ENCODE measurements at places on chromosomes 7 and 10. TPM values are rescaled to one million over a fixed set of nuclear protein-coding genes. Genes with fewer than 3 reads are reported as not detected.

WDR86 gene
- 6.8 TPM for total RNA-seq

SLC26A3 gene
- total RNA-seq, result not detected

LFNG gene
- 3.7 TPM for total RNA-seq

NUDT13 gene
- total RNA-seq, result 3.9 TPM

PLXNA4 gene
- 2.9 TPM for total RNA-seq

KCNH2 gene
- 5.3 TPM for total RNA-seq

LAMB1 gene
- 82.3 TPM for total RNA-seq

GRCh38 chr7:16060502-16060901 lies 360.8 kb downstream of the CRPPA start:
- no peak for DNase-seq

DNA sequence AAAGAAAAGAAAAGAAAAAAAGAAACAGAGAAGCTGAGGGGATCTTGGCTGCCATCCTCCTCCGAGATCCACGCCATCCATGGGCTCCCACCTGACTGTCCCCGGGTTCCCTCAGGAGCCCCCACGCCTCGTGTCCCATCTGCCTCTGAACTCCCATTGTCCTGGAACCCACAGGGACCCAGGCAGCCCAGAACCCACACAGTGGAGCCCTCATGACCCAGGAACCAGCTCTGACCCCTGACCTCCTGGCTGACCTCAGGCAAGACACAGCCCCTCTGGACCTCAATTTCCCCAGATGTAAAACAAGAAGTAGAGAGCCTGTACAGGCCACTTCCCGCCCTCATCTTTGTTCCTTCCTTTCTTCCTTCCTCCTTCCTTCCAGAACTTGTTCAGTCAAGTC lies 40.4 kb downstream of the RASGEF1A start:
- no peak for DNase-seq

- no peak for DNase-seq
Observed at GRCh38 chr7:131346885-131347592, 19.4 kb downstream of the MKLN1 start.

DNA sequence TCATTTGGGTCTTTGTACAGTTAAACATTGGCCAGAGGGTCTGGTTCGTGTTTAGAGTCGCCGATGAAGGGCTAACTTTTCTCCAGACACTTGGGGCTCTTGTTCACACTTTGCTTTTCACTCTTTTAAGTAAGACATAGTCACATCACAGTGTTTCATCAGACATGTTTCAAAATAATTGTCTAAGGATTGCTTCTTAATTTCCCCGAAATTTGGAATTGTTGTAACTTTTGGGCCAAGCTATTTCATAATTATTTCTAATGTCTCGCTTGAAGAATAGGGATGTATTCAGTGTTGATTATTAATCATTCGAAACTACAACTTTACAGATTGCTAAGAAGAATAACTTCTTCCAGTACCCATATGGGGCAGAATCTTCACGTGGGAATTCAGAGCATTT lies 92.8 kb downstream of the TCF7L2 start:
- no peak for DNase-seq

DNA sequence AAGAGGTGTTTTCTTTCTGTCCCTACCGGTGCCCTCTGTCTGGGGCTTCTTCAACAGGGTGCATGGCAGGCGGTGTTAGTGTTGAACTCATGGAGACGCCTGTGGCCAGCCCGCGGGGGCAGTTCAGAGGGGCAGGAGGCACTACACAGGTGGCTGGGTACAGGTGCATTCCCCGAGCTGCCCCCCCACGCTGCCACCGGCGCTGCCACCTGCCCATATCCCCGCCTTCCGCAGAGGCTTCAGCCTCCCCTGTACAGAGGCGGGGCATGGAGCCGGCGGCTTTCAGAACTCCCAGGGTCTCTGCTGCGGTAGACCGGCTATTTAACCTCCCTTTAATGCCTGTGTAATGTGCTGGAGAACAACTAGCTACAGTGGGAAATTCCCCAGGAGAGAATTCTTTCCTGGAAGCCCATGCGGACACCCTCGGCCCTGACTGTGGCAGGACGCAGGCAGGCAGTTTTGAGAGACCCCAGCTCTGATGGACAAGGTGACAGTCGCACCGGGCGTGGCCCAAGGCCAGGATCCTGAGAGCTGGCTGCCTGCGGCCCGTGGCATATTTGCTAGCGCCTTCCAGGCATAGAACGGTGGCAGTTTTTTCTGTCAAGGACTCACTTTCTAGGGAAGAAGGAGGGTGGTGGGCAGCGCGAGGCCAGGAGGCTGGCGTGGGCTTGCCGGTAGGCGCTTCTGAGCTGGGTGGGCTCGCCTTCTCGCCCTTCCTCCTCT lies 53.7 kb upstream of the ZNF32 start:
- no peak for DNase-seq

- DNase-seq, result no peak
Observed at GRCh38 chr10:60549686-60550085, 160.0 kb upstream of the ANK3 start.

DNA sequence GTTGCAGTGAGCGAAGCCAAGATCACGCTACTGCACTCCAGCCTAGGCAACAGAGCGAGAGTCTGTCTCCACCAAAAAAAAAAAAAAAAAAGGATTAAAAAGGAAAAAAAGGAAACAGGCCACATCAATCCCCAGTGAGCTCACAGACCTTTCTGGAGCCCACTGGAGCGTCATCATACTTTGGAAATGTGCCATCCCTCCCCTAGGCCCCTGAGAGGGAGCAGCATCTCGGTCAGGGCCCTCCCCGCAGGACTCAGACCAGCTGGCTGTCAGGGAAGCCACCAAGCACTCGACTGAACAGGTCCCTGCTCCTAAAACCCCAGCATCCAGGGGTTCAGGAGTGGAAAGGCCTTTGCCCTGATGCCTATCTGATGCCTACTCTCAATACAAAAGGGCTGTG lies 97.9 kb upstream of the SH2B2 start:
- DNase-seq, result no peak

DNA sequence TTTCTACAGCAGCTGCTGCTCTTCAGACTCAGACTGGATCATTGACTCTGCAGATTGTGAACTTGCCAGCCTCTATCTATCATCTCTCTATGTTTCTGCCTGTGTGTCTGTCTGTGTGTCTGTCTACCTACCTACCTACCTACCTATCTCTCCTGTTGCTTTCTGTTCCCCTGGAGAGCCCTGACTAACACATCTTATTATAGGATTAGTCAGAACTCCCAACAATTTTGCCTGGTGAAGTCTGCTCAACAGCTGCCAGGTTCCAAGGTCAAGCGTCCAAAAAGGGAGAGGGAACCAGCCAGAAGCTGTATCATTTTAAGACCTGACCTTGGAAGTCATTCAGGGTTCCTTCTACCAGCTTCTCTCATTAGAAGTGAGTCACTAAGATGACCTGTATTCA lies 579.0 kb upstream of the DPP6 start:
- DNase-seq, result peak; percentile 44

GRCh38 chr7:83514977-83515376 lies 134.0 kb downstream of the SEMA3E start:
- DNase-seq, result no peak

DNA sequence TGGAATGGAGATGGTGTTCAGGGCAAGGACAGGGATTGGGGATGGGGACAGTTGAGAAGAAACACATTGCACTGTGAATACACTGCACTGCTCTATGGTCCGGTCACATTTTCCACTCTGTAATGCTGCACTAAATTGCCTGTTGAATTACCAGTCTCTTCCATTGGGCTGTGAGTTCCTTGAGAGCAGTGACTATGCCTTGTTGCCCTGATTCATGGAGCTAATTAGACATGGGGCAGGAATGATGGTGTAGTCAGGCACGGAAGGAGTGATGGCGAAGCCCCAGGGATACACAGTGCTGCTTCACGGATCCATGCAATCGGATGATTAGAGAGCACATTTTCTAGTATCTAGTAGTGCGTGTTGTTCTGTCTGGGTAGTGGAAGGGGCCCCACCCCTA lies 25.4 kb upstream of the GPAM start:
- DNase-seq, result no peak

- no peak for DNase-seq
Observed at GRCh38 chr7:92056286-92056685, 78.0 kb downstream of the CYP51A1 start.

DNA sequence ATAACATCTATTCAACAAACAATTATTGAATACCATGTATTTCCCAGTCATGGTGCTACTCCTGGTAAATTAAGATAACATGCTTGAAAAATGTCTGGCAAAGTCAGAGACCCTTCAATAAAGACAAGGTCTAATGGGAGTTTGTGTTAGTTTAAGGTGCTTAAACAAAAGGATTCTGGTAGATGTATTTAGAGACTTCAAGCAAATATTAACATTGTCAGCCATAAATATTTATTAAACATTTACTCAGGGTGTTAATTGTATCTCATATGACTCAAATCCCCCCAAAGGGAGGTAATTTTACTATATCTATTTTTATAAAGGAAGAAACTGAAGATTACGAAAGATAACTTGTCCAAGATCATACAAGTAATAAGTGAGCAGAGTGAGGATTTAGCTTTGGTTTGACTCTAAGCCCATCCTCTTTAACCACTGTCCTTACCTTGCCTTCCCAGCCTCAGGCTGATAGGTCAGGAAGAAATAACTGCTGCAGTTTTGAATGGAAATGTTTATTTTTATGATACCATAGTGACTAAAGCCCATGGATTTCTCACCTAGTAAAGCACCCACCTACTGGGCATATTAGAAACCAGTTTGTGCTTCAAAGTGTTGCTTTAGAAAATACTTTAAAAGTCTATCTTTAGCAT lies 215.4 kb downstream of the COBL start:
- DNase-seq, result no peak

DNA sequence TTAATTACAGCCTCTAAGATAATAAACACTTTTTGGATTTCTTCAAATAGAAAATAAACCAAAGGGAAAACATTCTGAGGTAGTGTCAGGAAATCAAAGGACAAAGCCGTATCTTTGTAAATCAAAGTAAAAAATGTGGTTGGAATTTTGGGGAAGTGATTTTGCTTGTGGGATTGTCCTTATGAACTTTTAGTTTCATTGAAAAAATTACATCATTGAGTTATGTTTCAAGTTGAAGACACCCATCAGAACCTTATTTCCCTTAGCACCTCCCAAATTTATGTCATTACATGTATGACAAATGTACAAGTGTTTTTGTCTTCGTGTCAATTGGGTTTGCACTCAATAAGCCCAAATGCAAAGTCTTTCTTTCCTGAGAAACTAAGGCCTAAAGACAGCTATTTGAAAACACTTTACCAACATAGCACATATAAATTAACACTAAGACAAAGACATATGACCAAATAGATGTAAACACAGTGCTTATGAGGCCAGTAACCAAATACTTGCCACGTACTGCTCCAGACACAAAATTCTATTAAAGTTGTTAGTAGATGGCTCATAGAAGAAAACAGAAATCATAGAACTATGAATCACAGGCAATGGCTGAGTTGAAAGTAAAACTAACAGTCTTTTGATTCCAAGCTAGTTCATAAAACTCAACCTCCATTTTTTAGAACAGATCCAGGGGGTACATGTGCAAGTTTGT lies 26.9 kb upstream of the LAMB4 start:
- no peak for DNase-seq

Data from adrenal gland (tissue), 19 donors.